ENCODE measurements at places on chromosomes 1 and 21.

GRCh38 chr1:36126797-36127500 is 1.9 kb upstream of the COL8A2 start:
- DNase-seq, result no peak

DNA sequence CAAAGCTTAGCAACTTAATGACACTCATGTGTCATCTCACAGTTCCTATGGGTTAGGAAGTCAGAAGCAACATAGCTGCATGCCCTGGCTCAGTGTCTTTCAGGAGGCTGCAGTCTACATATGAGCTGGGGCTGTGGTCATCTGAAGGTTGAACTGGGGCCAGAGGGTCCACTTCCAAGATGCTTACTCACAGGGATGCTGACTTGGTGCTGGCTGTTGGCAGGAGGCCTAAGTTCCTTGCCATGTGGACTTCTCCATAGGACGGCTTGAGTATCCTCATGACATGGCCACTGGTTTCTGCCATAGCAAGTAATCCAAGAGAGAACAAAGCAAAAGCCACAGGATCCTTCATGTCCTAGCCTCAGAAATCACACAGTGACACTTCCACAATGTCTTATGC is 12.1 kb upstream of the FAM43B start:
- no peak for DNase-seq

GRCh38 chr1:22709891-22710700 is 543 bp upstream of the EPHB2 start:
- DNase-seq, result peak; percentile 65

DNA sequence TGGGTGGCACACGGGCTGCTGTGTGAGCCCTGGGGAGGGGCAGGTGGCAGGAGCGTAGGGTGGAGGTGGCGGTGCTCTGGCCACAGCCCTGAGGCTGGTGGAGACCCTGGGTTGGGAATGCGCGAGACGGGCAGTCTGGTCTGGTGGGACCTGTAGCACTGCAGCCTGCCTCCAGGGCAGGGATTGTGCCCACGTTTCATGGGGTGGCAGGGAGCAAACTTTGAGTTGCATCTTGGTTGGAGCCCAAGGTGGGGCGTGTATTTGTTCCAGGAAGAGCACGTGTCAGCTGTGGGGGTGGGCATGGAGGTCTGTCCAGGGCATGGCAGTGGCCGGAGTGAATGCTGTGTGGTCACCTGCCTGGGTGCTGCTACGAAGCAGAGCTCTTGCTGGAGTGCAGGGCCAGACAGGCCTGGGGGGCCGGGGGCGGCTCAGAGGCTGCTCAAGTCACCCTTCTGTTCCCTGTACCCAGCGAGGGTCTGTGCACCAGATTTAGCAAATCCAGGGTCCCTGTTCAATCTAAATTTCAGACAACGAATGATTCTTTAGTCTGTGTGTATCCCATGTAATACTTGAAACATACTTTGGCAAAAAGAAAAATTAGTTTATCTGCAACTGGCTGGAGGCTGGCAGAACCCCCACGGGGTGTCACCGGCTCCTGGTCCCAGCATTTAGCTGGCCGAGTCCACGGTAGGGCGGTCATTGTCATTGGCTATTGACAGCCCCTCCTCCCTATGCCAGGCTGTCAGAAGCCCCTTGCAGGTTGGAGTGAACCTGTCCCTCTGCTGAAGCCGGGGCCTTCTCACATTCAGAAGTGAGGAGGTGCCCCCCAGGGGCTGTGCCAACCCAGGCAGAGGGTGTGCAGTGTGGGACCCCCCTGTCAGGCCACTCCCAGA is 27.3 kb downstream of the KRTAP10-1 start:
- DNase-seq, result no peak

GRCh38 chr1:235950318-235950717 is 83.6 kb upstream of the LYST start:
- DNase-seq, result no peak

DNA sequence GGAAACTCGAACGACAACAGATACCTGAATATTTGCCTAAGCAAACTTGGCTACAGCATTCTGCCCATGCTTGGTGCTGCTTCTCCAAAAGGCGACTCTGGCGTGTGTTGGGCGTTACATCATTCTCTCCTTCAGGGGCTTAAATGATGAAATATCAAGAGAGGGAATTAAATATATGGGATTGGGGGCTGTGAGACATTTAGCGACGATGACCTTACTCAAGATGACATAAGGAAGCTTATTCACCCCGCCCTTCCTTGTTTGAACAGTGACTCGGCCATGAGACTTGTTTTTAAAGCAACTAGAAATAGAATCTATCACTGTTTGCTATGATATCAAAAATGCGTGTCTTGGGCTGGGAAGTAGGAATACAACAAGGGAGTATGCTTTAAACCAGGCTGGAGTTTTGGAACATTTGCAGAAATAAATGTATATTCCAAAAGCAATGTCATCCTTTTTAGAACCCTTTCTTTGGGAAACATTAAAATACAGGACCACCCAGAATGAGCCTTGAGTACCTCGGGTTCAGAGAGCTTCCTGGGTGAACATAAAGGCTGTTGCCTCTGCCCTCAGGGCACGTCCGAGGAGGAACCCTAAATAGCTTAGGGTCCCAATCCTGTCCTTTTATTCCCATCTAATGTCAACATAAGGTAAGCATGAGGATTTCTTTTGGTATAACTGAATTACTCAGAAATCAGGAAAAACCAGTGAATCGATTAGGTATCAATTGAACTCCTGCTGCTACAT is 123.3 kb upstream of the SLC45A1 start:
- DNase-seq, result no peak

GRCh38 chr1:113392541-113393128 is 2.3 kb downstream of the MAGI3 start:
- no peak for DNase-seq

Measured in left ventricle myocardium inferior (tissue), 1 donor.